Uterus (tissue), 4 donors: ENCODE measurements at places on chromosomes 1 and 21. TPM values are rescaled to one million over a fixed set of nuclear protein-coding genes. Genes with fewer than 3 reads are reported as not detected.
A peak's percentile ranks its signal among the peaks of the same experiment; 100 is the strongest.

Gene OR2C3
- not detected for total RNA-seq

DNA sequence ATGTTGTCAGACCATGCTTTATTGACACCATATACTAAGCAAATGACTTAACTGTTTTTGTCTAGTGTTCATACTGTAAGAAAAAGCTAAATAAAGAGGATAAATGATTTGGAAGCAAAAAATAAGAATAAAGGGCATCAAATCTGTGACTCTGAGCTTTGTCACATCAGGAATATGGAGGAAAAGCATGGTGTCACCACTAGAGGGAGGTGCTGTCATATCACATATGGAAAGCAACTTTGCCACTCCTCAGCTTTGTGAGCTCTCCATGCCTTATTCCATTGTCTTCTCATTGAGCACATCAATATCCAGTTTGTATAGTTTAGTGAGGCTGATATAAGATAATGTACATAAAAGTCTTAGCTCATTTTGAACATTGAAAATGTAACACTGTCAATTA is 20.8 kb upstream of the GBP1 start:
- H3K36me3 ChIP-seq, result no peaks in the 10 kb centered on the region
- H3K4me3 ChIP-seq, result no peak overlapping the region
- no peaks in the 10 kb centered on the region for H3K4me1 ChIP-seq
- H3K27ac ChIP-seq, result no peak overlapping the region

- DNase-seq, result no peak
- no peaks in the 10 kb centered on the region for H3K27me3 ChIP-seq
- no peaks in the 10 kb centered on the region for H3K36me3 ChIP-seq
- H3K27ac ChIP-seq, result peak overlapping the region; percentile 65
- H3K4me3 ChIP-seq, result no peak overlapping the region
Observed at GRCh38 chr1:17587693-17588047, 48.2 kb downstream of the ARHGEF10L start.

- DNase-seq, result no peak
- no peaks in the 10 kb centered on the region for H3K36me3 ChIP-seq
- no peak overlapping the region for H3K4me3 ChIP-seq
- H3K27me3 ChIP-seq, result no peaks in the 10 kb centered on the region
Observed at GRCh38 chr21:33089395-33090119, 19.6 kb downstream of the OLIG1 start.
